Stimulated activated CD4-positive, alpha-beta T cell treated with anti-CD3 and anti-CD28 coated beads, Interleukin-1b, Interleukin-23, amount 100 ng/mL, for 48 hours (primary cell): ENCODE measurements at places on chromosomes 11 and 22.
A peak's percentile ranks its signal among the peaks of the same experiment; 100 is the strongest.

DNA sequence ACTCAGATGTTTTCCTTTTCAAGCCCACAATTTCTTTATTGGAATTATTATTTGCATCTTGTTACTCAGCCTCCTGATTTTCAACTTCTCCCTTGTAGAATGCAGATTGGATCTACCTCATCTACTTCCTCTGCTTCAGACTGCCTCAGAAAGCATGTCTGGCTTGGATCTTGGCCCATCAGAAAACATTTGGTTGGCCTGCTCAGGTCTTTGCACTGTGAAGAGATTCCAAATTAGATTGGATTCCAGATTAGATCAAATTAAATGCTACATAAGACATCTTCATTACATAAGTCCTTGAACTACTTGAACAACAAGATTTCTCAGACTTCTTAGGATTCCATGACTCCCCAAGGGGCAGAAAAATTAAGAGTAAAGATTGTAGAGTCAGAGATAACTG, 358.0 kb downstream of the DLG2 start:
- DNase-seq: no peak

GRCh38 chr11:126924376-126925040, 76.1 kb downstream of the KIRREL3 start:
- DNase-seq: no peak

GRCh38 chr11:1927848-1928469, 8.5 kb downstream of the TNNT3 start:
- no peak for DNase-seq

GRCh38 chr11:35602160-35602793, 16.0 kb upstream of the FJX1 start:
- no peak for DNase-seq

DNA sequence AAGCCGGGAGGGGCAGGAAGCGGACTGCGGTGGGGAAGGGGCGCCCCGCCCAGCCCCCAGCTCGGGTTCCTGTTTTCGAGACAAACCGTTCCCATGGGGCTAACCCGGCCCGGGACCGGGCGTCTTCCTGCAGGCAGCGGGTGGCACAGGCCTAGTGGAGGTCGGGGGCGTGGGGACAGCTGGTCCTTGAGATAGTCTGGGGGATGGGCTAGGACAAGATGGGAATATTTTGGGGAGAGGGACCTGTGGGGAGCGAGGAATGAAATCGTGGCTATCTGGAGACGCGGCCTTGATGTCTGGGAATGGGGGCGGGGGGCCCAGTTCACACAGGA, 1.2 kb upstream of the RASGRP2 start:
- DNase-seq: peak; percentile 39

GRCh38 chr22:30920407-30920806, 48.2 kb downstream of the MORC2 start:
- peak; percentile 82 for DNase-seq

DNA sequence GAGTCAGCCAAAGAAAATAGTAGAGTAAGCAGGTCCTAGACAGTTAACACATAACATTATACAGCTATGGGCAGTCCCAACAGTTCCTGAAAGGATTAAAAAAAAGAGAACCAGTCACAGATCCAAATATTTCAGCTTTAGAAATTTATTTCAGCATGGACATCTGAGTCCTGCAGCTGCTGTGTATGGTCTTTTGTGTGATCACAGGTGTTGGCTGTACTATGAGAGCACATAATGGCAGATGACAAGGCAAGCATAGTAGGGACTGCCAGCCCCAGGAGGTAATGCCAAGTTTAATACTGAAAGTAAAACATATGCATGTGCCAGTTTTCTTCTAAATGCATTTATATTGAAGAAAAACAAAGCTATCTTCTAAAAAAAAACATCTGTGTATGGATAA, 158.1 kb downstream of the GRIA4 start:
- DNase-seq: no peak

- DNase-seq: no peak
Measured at GRCh38 chr11:47055534-47055933, 119.0 kb downstream of the CSTPP1 start.

GRCh38 chr11:69436041-69436982, 45.2 kb upstream of the LINC01488 start:
- DNase-seq: no peak
